GM19239 (cell line): ENCODE measurements at places on chromosomes 4 and X.

GRCh38 chrX:110015915-110016314 lies 13.0 kb downstream of the TMEM164 start:
- DNase-seq, result no peak

- no peak for DNase-seq
Observed at GRCh38 chrX:154914052-154914451, 27.9 kb downstream of the F8A1 start.

DNA sequence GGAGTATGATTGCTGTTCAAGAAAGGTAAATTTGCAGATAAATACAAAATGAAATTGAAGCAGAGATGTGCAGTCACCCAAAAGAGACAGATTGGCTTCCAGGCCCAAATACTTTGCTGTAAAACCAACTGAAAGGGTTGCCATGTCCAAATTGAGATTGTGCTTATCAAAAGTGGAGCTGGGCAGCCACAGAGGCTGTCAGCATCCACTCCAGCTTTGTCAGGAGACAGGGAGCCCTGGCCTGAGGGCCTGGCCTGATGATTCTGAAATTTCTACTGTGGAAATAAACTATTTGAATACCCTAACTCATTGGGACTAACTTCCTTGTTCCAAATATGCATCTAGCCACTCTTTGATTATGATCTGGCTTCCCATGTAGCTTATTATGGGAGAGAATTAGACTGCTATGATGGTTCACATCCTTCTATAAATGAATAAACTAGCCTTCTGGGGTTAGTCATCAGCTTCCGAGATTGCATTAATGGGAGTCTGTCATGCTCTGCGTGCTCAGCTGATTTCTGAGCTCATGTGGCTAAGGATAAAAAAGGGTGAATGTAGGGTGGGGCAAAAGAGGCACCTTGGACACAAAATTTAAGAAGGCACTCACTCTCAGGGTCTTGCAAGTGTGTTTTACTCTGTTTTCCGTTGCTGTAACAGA lies 48.2 kb downstream of the SLC34A2 start:
- no peak for DNase-seq

DNA sequence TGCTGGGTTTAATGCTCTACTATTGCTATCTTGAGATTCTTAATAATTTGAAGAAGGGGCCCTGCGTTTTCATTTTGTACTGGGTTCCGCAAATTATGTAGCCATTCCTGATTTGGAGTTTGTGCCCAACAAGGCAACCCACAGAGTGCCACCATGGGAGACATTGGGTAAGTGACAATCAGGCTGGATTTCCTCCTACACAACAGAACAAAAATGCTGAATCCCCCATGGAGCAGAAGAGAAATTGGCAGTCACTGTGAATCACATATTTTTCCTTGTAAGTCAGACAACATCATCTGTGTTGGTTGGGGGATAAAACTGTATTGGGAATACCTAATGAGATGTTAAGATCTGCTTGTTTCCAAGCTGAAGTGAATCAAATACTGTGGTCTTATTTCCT lies 80.9 kb downstream of the CNGA2 start:
- DNase-seq, result no peak

DNA sequence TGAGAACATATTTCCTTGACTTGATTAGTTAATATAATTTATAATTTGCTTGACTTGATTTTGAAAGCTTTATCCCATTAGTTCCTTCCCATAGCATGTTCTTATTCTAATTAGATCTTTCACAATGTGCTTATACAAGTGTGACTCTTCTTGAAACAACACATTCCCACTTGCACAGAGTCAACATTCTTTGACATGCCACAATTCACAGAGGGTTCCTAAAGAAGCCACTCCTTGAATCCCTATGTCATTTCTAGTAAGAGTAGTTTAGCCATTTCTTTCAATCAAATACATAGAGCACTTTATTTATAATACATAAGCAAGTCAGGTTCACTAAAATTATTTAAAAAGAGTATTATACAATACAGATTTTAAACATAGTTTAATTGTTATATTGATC lies 228.9 kb upstream of the GRID2 start:
- no peak for DNase-seq

DNA sequence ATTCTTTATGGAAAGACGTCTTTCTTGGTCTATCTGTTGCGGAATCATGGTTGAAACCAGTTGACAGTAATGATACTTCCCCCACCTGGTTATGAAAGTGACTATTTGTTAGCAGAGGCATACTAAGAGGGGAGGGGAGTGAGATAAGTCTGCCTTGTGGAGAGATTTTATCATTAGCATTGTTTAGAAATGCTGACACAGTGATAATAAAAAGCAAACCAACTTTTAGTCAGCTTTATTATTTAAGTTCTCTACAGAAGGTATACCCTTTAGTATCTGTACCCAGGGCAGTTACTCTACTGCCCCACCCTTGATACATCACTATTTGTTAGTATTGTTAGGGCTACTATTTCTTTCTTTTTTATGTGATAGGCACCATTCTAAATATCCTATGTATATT lies 26.9 kb upstream of the IL1RAPL2 start:
- DNase-seq, result no peak

DNA sequence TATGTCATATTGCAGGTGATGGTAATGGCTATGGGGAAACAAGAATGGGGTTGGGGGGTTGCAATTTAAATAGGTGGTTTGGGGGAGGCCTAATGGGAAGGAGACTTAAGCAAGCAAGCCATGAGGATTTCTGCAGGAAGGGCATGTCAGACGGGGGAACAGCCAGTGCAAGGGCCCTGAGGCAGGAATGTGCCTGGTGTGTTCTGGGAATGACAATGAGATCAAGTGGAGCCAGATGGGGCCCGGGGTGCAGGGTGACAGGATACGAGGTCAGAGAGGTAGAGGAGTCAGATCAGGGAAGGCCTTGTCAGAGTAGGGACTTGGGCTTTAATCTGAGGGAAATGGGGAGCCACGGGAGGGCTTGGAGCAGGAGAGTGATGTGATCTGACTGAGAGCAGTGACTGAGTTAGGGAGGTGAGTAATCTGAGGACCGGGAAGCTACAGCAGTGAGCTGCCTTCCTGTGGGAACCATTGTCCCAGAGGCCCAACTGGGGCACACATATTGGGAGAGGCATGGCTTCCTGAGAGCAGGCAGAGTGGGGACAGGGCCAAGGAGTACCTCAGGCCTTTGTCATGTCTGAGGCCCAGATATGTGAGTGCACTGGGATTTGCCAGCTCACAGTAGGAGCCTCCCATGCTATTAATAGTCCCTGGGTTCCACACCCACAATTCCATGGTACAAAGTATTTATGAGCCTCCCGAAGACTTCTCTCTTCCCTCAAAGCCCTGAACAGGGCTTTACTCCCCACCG lies 139.8 kb downstream of the BCOR start:
- DNase-seq, result no peak

DNA sequence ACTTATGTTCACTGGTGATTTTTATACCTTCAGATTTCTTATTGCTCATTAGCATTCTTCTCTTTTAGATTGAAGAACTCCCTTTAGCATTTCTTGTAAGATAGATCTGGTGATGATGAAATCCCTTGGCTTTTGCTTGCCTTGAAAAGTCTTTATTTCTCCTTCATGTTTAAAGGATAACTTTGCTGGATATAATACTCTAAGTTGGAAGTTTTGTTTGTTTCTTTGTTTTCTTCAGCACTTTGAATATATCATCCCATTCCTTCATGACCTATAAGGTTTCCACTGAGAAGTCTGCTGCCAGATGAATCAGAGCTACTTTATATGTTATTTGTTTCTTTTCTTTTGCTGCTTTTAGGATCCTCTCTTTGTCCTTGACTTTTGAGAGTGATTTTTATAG lies 18.5 kb downstream of the CC2D2A start:
- no peak for DNase-seq

GRCh38 chr4:37561803-37562207 lies 124.4 kb downstream of the RELL1 start:
- DNase-seq, result peak; percentile 17

- no peak for DNase-seq
Observed at GRCh38 chr4:54337009-54337408, 107.9 kb downstream of the PDGFRA start.

DNA sequence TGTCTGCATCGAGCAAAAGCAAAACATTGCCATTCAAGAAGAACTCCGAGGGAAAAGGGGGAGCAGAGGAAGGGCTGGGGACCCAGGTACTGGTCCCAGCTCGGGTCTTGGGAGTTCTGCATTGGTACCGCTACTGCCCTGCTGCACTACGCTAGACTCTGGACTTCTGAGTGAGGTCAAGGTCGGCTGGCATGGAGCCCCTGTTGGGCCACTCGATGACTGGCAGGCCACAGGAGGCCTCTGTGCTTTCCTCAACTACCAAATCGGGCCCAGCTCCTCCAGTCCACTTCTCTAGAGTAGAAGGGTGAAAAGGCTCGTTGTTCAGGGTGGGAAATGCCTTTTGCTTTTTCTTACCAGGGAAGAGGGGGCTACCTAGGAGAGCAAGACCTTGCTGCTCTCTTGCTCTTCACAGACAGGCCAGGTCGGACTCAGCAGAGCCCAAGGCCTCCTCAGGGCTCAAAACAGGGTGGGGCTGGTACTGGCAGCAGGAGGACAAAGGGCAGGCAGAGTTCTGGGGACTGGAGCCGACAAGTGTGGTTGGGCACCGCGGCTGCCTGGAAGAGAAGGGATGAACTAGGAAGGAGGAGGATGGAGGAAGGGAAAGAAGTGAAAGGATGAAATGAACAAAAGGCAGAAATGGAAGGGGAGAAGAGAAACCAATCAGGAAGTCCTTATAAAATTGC lies 8.9 kb upstream of the IRAK1 start:
- no peak for DNase-seq

DNA sequence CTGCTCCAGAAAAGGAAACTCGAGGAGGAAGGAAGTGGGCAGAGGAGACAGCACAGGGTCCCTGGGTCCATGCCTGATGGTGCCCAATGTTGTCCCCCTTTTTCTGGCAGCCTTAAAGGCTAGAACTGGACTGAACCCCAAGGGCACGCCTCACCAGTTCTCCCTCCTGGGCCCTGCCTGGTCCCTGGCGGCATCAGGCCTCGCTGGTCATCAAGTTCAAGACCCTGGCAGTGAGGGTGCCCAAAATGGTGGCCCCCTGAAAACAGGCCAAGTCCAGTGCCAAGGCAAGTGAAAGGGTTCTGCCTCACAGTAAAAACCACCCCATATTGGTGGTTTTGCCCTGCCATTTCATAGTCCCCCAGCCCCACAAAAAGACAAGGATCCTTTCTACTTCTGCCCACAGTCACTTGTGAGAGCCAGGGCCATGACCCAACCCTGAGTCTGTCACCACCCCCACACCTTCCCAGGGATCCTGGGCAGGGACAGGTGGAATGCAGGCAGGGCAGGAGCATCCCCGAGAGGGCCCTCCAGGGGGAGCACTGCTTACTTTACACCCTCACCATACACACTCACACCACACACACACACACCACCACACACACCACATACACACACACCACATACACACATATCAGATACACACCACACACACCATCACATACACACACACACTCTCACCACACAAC lies 107.6 kb downstream of the DCTD start:
- DNase-seq, result no peak

- peak; percentile 20 for DNase-seq
Observed at GRCh38 chr4:48813964-48814363, 16.9 kb upstream of the OCIAD1 start.

DNA sequence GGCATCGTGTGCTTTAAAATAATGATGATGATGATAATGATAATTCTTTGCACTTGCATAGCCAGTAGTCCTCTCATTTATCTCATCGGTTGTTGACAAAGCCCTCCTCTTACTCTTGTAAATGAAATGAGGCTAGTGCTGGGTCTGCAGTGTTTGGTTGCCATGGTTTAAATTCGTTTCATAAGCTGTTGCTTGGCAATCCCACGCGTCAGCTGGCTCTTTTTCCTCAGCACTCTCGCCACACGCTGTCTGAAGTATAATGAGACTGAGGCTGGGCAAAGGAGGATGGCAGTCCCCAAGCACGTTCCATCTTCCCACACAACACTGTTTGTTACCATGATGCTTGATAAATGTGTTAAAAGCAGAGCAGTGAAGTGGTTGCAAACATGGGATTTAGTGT lies 15.5 kb downstream of the PAGE4 start:
- DNase-seq, result no peak

GRCh38 chrX:68646421-68646820 lies 1.0 kb upstream of the STARD8 start:
- no peak for DNase-seq

DNA sequence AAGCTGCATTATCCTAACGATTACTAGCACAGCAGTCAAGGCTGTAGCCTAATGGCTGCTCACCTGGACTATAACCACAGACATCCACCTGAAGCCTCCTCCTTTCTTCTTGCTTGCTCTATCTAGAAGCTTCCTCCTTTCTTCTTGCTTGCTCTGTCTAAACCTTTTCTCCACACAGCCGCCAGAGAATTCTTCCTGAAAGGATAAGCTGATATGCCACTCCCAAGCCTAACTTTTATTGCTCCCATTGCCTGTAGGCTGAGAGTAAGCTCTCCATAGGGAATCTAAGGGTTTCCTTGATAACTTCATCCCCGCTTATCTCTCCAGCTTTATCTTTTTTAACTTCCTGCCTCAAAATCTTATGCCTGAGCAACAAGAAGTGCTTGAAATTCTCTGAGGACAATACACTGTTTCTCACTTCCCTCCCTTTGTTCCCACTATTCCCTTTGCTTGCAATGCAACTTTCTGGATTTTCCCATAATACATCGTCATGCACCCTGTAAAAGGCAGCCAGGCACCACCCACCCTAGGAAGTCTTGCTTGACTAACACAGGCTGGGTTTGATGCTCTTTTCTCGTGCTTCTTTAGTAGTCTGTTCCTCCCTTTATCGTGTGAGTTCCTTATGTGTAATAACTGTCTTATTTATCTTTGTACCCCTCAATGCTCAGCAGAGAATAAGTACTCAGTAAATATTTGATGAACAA lies 1.4 kb upstream of the LRIT3 start:
- DNase-seq, result no peak

DNA sequence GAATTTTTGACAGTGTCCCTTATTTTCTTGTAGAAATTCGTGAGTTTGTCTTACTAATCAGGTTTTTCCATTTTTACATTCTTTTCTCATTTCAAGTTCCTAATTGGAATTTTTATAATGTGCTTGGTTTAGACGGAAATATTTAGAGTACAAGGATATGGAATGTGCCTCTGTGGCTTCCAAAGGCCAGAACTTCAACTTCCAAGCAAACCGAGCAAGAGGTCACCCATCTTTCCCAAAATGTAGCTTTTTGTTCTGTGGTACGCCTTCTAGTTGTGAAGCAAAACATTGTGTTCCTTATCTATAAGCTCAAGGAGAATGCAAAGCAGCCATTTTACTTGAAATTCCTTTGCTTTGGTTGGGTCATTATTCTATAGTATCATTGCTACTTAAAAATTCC lies 212.8 kb upstream of the PACRGL start:
- no peak for DNase-seq
